Osteoblast (primary cell): ENCODE measurements at places on chromosomes 1 and 21.

DNA sequence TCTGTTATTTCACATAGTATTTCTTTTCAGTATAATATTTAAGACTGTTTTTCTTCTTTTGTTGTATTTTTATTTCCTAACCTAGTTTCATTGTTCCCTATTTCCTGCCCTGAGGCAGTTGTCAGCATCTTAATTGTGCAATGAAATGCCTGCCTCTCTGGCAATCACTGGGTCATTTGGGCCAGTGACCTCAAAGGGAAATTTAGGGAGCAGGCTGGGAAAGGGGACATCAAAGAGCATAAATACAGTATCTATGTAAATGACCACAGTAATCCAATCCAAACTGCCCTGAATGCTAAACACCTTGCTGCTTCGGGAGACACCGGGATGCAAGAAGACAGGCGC is 147.8 kb downstream of the TLR5 start:
- DNase-seq = no peak
- no peak overlapping the region for H3K27ac ChIP-seq
- H3K27me3 ChIP-seq = no peaks in the 10 kb centered on the region

DNA sequence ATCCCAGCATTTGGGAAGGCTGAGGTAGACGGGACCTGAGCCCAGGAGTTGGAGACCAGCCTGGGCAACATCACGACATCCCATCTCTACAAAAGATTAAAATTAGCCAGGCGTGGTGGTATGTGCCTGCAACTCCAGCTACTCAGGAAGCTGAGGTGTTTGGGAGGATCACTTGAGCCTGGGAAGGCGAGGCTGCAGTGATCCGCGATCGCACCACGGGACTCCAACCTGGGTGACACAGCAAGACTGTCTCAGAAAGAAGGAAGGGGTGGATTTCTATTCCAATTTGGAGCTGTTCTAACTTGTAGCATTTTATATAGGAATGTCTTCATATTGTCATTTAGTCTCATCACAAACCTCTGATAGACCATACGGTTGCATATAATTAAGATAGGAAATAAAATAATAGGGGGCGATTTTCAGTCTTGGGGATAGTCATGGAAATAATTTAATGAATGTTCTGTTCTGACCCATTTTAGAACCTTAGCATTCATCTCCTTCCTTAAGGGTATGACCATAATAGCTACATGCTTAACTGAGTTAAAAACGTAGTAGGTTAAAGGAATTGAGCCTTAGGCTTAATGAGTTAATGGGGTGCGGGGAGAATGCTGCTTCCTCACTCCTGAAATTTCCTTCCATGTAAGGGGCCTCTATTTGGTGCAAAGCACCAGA is 93.1 kb downstream of the ADCY10 start:
- no peaks in the 10 kb centered on the region for H3K27me3 ChIP-seq
- H3K27ac ChIP-seq = peak overlapping the region; percentile 86
- H3K4me3 ChIP-seq = no peak overlapping the region

DNA sequence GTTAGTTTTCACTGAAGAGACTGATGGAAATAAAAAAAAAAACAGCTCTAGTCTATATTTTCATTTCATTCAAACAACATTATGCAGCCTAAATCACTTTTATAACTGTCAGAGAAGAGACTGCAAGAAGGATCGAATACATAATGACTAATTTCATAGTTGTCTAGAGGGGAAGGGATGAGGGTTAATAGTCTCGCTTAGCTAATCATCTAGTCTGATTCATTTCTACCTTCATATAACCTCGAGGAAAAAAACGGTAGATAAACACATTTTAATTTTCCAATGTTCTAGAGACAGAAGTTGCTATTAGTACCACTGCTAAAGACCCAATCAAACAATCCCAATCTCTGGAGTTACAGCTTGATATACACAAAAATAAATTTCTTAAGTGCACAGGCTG is 3.5 kb downstream of the FUBP1 start:
- peaks cover 22% of the 10 kb centered on the region for H3K36me3 ChIP-seq
- peak overlapping the region; percentile 94 for H3K4me3 ChIP-seq
- H3K27me3 ChIP-seq = no peaks in the 10 kb centered on the region
- DNase-seq = peak; percentile 70

GRCh38 chr1:53639996-53640700 is 98.8 kb downstream of the GLIS1 start:
- no peaks in the 10 kb centered on the region for H3K27me3 ChIP-seq
- peaks cover 11% of the 10 kb centered on the region for H3K4me1 ChIP-seq
- H3K36me3 ChIP-seq = no peaks in the 10 kb centered on the region
- no peak overlapping the region for H3K4me3 ChIP-seq
- peak; percentile 62 for DNase-seq

GRCh38 chr1:89198491-89199072 is at the start of gene GBP4:
TSS of gene GBP4 (minus strand) at chr1:89198942. CDS start at chr1:89198834, 108 bp downstream.
- DNase-seq = peak; percentile 64
- peaks cover 5% of the 10 kb centered on the region for H3K4me1 ChIP-seq
- no peaks in the 10 kb centered on the region for H3K27me3 ChIP-seq

GRCh38 chr1:18814425-18814824 is 45.0 kb downstream of the TAS1R2 start:
- H3K4me3 ChIP-seq = no peak overlapping the region
- no peaks in the 10 kb centered on the region for H3K4me1 ChIP-seq
- H3K27ac ChIP-seq = no peak overlapping the region

- no peak overlapping the region for H3K4me3 ChIP-seq
- DNase-seq = no peak
- no peaks in the 10 kb centered on the region for H3K36me3 ChIP-seq
- no peak overlapping the region for H3K27ac ChIP-seq
Measured at GRCh38 chr1:221022331-221022730, 143.1 kb downstream of the HLX start.

- H3K4me1 ChIP-seq = peaks cover 19% of the 10 kb centered on the region
- no peaks in the 10 kb centered on the region for H3K36me3 ChIP-seq
- H3K27ac ChIP-seq = no peak overlapping the region
- H3K27me3 ChIP-seq = no peaks in the 10 kb centered on the region
Measured at GRCh38 chr1:79190074-79190473, 183.5 kb upstream of the ADGRL4 start.

- H3K27me3 ChIP-seq = no peaks in the 10 kb centered on the region
- H3K27ac ChIP-seq = no peak overlapping the region
- no peak for DNase-seq
Measured at GRCh38 chr21:40901691-40902090, 54.7 kb upstream of the DSCAM start.

GRCh38 chr1:54212872-54213271 is 12.9 kb downstream of the MRPL37 start:
- H3K4me1 ChIP-seq = no peaks in the 10 kb centered on the region
- H3K27me3 ChIP-seq = no peaks in the 10 kb centered on the region
- no peak for DNase-seq
- no peak overlapping the region for H3K27ac ChIP-seq

GRCh38 chr1:1895060-1895418 is 4.2 kb upstream of the GNB1 start:
- H3K4me3 ChIP-seq = no peak overlapping the region
- no peaks in the 10 kb centered on the region for H3K36me3 ChIP-seq
- peaks cover 12% of the 10 kb centered on the region for H3K4me1 ChIP-seq
- no peak overlapping the region for H3K27ac ChIP-seq
- DNase-seq = no peak
- H3K27me3 ChIP-seq = peaks cover 8% of the 10 kb centered on the region

DNA sequence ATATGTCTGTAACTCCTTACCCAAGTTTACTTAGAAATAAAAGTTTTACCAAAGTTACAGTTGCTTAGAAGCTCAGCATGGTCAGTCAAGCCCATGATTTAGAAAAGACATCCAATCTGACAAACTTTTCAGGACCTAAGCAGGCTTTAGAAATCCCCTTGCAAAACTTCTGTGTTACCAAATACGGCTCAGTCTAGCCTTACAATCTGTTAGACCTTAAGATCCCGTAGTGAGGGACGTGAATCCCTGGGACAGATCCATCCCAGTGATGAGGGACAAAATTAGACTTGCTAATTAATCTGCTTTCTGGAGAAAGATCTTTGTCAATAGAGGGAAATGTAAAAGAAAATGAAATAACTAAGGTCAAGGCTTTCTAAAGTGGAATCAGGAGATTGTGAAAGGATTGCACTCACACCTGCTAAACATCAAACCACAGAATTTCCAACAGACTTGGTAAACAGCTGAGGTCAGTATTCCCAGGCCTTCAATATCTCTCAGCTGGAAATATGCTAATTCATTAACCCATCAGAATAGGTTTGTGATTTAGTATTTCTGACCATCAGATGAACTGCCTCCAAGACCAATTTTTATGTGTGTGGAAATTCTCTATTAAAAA is 375.3 kb downstream of the DUSP10 start:
- no peaks in the 10 kb centered on the region for H3K36me3 ChIP-seq
- H3K4me3 ChIP-seq = no peak overlapping the region
- H3K4me1 ChIP-seq = peaks cover 4% of the 10 kb centered on the region
- H3K27ac ChIP-seq = no peak overlapping the region
- DNase-seq = no peak

DNA sequence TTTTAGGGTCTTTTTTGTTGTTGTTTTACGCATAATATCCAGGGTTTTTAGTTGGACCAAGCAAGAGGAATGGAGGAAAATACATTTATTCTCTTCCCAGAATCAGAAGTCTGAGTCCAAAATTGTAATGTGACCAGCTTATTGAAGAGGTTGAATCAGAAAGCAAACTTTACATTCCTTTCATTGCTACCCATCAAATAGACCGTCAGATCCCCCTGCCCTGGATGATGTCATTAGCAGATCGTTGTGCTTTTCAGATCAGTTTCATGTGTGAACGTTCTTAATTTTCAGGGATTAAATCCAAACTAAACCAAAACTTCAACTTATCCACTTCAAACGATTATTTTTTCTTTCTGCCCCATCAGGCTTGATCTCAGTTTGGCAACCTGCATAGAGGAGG is 85.7 kb upstream of the NGF start:
- H3K4me3 ChIP-seq = no peak overlapping the region
- no peaks in the 10 kb centered on the region for H3K27me3 ChIP-seq
- H3K36me3 ChIP-seq = no peaks in the 10 kb centered on the region
- H3K27ac ChIP-seq = peak overlapping the region; percentile 52

GRCh38 chr1:91783423-91784170 is 102.4 kb downstream of the TGFBR3 start:
- no peak overlapping the region for H3K4me3 ChIP-seq
- H3K4me1 ChIP-seq = peaks cover 37% of the 10 kb centered on the region
- no peak for DNase-seq

DNA sequence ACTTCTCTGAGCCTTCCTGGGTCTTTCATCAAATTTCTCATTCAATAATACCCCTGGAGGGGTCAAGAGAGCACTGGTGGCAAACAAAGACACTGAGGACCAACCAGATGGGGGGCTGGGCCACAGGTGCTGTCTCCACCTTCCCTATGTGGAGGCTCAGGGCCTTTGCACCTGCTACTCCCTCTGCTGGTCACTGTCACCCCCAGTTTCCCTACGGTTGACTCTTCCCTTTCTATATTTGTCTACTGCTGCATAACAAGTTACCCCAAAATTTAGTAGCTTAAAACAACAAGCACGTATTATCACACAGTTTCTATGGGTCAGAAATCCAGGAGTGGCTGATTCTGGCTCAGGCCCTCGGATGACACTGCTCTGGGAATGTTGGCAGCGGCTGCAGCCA is 138.8 kb upstream of the RUNX3 start:
- H3K27me3 ChIP-seq = peaks cover 17% of the 10 kb centered on the region
- no peak overlapping the region for H3K27ac ChIP-seq
- DNase-seq = no peak
- no peaks in the 10 kb centered on the region for H3K36me3 ChIP-seq
- no peak overlapping the region for H3K4me3 ChIP-seq

GRCh38 chr21:41868062-41868710 is 11.0 kb downstream of the PRDM15 start:
- H3K27me3 ChIP-seq = no peaks in the 10 kb centered on the region
- H3K27ac ChIP-seq = no peak overlapping the region
- H3K4me3 ChIP-seq = no peak overlapping the region
- peaks cover 6% of the 10 kb centered on the region for H3K4me1 ChIP-seq
- no peaks in the 10 kb centered on the region for H3K36me3 ChIP-seq

GRCh38 chr1:220706480-220706879 is 16.3 kb downstream of the C1orf115 start:
- DNase-seq = no peak
- no peaks in the 10 kb centered on the region for H3K36me3 ChIP-seq
- H3K27ac ChIP-seq = no peak overlapping the region
- H3K4me3 ChIP-seq = no peak overlapping the region
- H3K27me3 ChIP-seq = peaks cover 6% of the 10 kb centered on the region

- peaks cover 16% of the 10 kb centered on the region for H3K27me3 ChIP-seq
- DNase-seq = no peak
- H3K4me1 ChIP-seq = no peaks in the 10 kb centered on the region
- H3K4me3 ChIP-seq = no peak overlapping the region
- no peak overlapping the region for H3K27ac ChIP-seq
Measured at GRCh38 chr1:147522775-147523174, 18.5 kb upstream of the BCL9 start.

- H3K27ac ChIP-seq = no peak overlapping the region
- H3K36me3 ChIP-seq = no peaks in the 10 kb centered on the region
- no peaks in the 10 kb centered on the region for H3K4me1 ChIP-seq
- no peak overlapping the region for H3K4me3 ChIP-seq
- no peak for DNase-seq
Measured at GRCh38 chr1:111967067-111967690, 22.3 kb downstream of the KCND3 start.

GRCh38 chr1:155983191-155984024 is 5.1 kb upstream of the ARHGEF2 start:
- no peaks in the 10 kb centered on the region for H3K36me3 ChIP-seq
- H3K27me3 ChIP-seq = no peaks in the 10 kb centered on the region
- H3K4me3 ChIP-seq = peak overlapping the region; percentile 30
- H3K4me1 ChIP-seq = peaks cover 54% of the 10 kb centered on the region
- peak; percentile 96 for DNase-seq

DNA sequence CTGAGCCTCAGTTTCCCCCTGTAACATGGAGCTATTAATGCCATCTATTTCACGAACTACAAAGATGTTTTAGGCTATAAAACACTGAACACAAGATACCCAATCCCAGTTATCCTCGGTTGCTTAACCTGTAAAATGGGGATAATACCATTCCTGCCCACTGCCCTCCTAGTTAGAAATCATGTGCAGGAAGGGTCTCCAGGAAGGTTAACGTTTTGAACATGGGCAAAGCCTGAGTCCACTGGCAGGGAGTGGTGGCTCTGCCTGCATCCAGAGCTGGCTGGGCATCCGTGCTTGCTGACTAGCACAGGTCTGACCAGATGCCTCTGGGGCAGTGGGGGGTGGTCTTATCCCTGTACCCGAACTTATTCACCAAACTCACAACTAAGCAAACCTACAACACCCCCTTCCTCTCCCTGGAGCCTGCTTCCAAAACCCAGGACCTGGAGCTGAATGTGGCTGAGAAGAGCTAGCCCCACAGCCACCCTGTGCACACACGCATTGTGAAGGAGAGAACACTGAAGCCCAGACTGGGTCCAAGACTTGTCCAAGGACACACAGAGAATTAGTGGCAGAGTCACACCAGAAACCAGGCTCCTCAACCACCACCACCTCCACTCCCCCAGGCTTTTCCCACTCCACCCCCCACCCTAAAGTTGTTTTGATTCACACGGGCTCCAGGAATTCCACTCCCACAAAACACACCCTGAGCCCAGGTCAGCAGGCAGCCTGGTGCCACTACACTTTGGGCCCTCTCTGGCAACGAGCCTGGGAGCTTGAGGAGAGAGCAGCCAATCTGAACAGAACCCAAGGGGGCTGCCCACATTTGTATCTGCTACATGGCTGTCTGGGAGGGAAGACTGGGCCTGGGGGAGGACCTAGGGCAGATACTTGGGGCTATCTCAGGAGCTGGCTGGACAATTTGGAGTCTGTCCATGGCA is 1.6 kb downstream of the E2F2 start:
- no peaks in the 10 kb centered on the region for H3K36me3 ChIP-seq
- DNase-seq = no peak
- H3K27me3 ChIP-seq = no peaks in the 10 kb centered on the region
- no peak overlapping the region for H3K4me3 ChIP-seq
- no peak overlapping the region for H3K27ac ChIP-seq
